ENCODE measurements at places on chromosomes 16 and 17.

GRCh38 chr17:76140661-76141211, 309 bp downstream of the FOXJ1 start:
- DNase-seq: no peak

DNA sequence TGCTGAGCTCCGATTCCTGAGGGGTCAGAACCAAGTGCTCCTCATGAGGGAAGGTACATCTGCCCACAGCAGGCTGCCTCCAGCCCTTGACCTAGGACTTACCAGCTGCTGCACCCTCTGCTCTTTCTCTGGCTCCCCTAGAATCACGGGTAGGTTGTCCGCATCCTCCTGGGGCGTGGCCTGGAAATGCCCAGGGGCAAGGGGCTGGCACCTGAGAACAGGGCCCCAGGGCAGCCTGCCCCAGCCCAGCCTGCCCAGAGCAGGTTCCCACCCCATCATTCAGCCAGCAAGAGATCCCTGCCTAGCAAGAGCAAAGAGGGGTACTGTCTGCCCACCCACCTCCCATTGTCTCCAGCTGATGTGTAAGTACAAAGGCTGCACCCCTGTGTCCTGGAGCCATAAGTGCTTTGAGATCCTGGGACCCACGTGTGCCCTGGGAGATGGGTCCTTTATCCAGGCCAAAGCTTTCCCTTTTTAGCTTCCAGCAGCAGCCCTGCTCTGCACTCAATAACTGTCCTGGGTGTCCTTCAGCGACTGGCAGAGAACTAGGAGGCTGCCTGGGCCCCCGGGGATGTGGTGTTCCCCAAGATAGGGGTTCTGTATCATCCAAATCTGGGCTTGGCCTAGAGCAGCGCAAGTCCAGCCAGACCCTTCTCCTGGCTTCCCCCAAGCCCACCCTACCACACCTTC, 5.1 kb downstream of the TSPOAP1 start:
- DNase-seq: no peak

DNA sequence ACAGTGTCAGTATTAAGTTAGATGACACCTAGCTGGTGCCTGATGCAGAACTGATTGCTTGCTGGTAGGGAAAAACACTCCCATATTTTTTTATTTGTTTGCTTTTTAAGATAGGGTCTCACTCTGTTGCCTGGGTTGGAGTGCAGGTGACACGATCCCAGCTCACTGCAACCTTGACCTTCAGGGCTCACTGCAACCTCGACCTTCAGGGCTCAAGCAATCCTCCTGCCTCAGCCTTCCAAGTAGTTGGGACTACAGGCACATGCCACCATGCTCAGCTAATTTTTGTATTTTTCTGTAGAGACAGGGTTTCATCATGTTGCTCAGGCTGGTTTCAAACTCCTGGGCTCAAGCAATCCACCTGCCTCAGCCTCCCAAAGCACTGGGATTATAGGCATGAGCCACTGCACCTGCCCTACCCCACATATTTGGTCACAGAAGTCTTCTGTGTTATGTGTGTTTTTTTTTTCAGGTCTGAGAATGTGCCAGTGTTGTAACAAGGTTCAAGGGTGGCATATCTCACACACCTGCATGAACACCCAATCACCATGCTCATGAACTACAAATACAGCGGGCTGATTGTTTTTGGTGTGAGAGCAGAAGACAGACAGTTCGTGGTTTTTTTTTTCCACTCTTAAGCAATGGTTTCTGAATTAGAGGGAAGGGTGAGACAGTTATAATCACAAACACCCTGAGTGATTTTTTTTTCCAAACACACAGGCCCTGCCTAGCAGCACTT, 22.8 kb downstream of the SPAG9 start:
- DNase-seq: no peak

DNA sequence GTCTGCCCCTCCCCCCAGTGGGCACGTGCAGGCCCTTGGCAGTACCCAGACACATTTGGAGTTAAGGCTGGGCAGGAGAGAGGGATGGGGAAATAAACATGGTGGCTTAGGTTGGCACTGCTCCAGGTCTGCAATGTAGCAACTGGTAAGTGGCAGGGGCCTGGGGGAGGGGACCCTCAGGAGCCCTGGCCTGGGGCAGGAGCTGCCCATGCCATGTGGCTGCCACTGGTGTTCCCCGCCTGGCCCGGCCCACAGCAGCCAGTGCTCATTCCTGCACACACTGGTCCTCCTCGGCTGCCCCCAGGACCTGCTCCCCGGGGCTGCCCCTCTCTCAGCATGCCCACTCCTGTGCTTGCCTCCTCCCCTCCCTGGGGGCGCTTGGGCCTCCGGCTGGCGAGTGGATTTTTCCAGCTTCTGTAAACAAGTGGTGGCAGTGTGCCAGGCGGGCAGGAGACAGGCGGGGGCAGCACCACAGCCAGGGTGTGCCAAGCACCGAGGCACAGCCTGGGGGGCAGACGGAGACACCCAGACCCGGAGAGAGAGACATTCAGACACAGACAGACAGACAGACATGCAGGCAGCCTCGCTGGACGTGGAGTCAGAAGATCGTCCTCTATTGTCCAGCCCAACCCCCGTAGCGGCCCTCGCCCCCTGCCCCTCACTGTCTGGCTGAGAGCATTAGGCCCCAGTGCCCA, 9.4 kb downstream of the THRA start:
- DNase-seq: peak; percentile 79

GRCh38 chr16:24328835-24329452, 72.8 kb downstream of the CACNG3 start:
- DNase-seq: no peak

- DNase-seq: no peak
Measured at GRCh38 chr16:30722916-30723315, 23.9 kb downstream of the SRCAP start.

GRCh38 chr16:78004517-78004916, 17.8 kb upstream of the CLEC3A start:
- no peak for DNase-seq

DNA sequence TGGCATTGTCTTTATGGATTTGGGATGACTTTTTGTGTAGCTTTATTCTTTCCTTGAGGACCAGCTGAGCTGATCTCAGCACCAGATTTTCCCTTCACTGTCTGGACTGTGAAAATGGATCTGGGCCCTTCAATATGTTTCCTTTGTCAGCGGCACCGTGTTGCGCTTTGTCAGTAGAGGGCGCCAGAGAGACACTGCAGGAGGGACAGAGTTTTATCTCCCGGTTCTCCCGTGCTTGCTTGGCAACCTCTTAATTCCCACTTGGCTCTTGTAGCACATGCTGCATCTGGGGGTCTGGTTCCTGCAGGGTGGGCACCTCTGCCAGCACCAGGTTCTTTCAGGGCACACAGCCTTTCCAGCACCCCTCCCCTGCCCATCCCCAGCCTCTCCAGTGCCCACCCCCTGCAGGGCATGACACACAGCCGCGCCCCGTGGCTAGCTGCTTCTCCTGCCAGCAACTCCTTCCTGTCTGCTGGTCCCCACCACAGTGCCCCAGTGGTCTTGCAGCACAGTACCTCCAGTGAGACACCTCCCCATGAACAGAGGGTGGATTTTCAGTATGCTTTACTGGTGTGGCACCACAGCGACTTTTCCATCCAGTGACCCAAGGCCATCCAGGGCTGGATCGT, 19.6 kb downstream of the OR1D5 start:
- no peak for DNase-seq

GRCh38 chr16:508884-509736, 18.4 kb upstream of the CAPN15 start:
- no peak for DNase-seq
